NCI-H1694 (cell line): ENCODE measurements at places on chromosomes 7 and 10.

GRCh38 chr7:116560021-116560970, 35.5 kb downstream of the CAV1 start:
- no peak for DNase-seq

DNA sequence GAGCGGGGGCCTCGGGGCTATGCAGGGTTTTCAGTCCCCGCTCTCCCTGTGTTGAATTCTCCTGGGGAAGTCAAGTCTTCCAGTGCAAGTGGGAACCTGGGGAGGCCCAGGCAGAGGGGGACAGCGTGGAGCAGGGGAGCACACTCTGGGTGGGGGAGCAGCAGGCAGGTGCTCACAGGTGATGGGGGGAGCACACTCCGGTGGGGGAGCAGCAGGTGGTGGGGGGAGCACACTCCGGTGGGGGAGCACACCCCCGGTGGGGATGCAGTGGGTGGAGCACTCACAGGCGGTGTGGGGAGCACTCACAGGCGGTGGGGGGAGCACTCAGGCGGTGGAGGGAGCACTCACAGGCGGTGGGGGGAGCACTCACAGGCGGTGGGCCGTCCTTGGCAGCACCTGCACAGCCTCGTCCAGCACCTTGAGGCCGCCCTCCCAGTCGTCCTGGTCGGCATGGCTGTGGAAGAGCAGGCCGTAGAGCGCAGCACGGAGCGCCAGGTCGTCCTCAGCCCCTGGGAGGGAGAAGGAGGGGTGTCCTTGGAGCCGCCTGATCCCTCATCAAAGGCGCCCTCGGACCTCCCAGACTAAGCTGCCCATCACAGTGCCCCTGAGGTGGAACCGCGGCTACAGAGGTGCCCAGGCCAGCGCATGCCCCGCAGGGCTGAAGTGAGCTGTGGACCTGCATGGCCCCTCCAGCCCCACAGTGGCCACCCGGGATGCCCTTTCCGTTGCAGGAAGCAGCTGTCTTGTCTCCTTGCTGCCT, 56.7 kb downstream of the CFAP46 start:
- no peak for DNase-seq

- no peak for DNase-seq
Measured at GRCh38 chr10:95508730-95509129, 52.4 kb downstream of the SORBS1 start.

- DNase-seq: no peak
Measured at GRCh38 chr7:123712619-123713018, 36.2 kb downstream of the WASL start.

DNA sequence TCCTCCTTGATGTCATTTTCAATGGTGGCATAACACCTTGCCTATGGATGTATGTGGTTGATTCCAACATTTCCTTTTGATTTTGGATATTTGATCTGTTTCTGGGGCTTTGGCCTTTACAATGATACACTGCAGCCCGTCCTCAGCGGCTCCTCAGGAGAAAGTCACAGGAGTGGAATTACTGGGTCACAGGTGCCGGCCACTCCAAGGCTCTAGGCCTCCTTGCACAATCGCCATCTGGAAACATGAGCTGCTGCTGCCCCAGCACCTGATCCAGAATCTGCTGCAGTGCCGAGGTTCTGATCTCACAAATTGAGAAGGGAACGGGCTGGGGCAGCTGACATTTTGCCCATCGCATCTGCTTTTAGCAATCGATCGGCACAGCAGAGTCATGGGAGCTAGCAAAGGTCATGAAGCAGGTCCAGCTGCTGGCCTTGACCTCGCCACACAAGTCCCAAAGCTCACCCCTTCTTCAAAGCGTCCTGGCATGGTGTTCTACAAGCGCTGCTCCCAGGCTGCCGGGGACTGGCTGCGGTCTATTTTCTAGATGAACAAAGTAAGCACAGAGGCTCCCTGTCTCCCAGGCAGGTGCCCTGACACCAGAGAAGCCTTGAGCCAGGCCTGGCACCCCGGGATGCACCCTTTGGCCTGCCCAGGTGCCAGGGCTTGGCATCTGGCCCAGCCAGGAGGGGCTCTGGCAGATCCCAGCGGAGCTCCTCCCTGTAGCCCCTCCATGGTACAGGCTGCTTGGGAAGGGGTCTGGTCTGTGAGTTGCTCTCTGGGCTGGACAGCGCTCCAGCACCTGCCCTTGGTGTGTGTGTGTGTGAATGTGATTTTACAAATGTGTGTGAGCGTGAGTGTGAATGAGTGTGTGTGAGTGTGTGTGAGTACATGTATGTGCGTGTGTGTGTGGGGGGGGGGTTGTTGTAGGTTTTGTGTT, 201.8 kb downstream of the GLRX3 start:
- no peak for DNase-seq

GRCh38 chr10:48551861-48552591, 52.8 kb downstream of the ARHGAP22 start:
- peak; percentile 83 for DNase-seq

GRCh38 chr7:101015626-101016025, 4.3 kb upstream of the MUC17 start:
- no peak for DNase-seq

GRCh38 chr7:99379043-99379577, 4.6 kb downstream of the ARPC1B start:
- no peak for DNase-seq

DNA sequence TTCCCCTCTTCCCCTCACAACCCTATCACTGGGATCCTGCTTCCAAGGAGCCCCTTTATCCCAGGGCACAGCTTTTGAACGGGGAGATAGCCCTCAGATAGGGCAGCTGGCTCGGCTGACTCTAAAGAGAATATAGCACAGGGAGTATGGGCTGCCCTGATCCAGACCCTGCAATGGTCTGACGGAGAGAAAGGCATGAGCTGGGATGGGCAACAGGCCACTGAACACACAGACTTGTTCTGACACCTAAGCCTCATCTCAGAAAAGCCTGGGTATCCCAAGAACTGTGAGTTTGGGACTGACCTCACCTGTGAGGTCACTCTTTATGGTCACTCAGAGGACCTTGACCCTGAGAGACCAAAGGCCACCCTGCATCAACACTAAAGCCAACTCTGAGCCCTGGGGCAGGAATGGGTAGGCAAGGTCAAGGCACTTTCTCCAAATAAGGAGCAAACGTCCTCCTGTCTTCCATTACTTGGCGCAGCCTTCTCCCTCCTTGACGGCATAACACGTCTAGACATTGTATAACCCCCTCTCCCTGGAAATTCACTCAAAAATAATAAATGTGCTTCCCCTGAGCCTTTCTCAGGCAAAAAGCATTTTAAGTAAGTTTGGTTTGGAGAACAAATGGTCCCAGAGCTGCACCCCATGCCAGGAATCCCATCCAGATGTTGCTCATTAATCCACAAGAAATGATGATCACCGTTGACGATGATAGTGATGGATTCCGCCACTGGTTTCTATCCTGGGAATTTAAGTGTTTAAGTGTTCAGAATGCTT, 8.2 kb upstream of the LRRC18 start:
- no peak for DNase-seq

DNA sequence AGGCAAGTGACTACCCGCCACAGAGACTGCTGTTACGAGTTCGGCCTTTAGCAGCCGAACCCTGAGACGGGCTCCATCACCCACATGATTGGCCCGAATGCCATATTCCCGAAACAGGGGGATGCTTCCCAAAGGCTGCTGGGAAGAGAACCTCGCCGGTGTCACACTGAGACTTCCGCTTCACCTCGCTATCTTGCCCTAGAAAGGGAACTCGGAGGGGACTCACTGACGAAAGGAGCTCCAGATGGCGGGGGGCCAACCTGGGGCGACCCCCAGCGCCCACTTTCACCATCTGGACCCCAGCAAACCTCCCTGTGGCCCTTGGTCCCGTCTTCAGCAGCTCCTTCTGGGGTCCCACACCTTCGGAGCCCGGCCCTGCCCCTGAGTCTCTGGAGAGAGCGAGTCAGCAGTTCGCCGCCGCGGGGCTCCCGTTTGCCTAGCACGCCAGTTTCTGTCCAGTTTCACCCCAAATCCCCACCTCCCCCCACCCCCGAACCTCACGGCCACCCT, 529 bp downstream of the HPS1 start:
- DNase-seq: no peak

DNA sequence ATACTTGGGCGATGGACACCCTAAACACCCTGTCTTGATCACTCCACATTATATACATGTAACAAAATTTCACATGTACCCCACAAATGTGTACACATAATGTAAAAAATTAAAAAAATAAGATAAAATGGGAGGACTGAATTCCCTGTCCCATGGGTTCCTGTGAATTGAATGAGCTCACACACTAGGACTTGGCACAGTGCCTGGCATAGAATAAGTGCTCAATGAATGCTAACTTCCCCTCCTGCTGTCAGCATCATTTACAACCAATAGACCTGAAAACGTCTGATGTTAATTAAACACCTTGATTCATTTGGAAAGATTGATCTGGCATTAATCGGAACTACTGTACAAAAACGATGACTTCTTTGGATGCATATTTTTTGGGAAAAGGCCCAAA, 117.3 kb upstream of the ZNF438 start:
- DNase-seq: no peak
